D341Med (cell line): ENCODE measurements at places on chromosomes 1 and 21.

- no peak for DNase-seq
These were observed 48.2 kb downstream of the RHOU start for GRCh38 chr1:228783418-228784040.

GRCh38 chr1:41418857-41419583 lies 57.8 kb downstream of the FOXO6 start:
- no peak for DNase-seq

DNA sequence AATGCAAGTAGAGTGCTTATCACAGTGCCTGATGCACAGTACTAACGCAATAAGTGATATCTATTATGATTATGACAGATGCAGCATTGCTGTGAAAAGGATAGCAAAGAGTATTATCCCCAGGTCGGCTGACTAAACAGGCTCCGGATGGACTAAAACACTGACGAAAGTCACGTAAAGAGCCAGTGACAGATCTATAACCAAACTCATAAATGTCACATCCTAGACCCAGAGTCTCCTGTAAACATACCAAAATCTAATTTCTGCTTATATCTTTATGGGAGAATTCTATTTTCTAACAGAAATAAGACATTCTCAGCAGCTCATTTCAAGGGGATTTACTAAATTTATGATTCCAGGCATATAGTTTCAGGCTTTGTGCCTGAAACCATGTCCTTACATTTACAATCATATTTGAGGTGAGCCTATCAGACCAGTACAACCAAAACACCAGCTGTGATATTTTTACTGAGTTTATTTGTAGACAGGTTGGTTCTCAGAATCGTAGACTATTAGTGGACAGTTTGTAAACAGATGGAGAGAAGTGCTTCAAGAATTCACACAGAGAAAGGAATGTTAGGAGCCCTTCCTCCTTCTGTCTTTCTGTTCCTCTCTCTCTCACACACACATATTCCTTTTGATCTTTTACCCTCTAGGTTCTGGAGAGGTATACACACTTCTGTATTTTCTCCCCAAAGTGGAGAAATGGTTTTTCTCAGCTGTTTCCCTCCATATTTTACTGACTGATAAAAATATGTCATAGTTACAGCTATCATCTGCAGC lies 52.4 kb upstream of the WDR26 start:
- DNase-seq = no peak

- DNase-seq = no peak
These were observed 35.8 kb downstream of the SPEN start for GRCh38 chr1:15883326-15883725.

GRCh38 chr21:39976800-39977199 lies 109.6 kb downstream of the PCP4 start:
- no peak for DNase-seq

DNA sequence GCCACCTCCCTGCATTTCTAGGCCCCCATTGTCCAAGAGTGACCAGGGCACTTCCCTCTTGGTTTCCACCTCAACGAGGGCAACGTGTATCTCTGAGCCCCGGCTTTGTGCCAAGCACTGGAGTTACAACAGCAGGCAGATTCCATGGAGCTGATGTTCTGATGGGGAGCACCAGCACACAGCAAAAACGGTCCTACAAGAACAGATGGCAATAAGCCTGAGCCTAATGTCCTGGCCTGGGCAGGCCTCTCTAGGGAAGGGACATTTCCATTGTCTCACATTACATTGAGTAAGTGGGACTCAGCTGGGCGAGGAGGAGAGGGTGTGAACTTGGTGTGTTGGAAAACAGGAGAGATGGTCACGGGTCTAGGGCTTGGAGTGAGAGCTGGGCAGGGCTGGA lies 27.2 kb upstream of the NPPB start:
- DNase-seq = no peak

GRCh38 chr1:225004396-225004795 lies 74.9 kb downstream of the DNAH14 start:
- no peak for DNase-seq

GRCh38 chr21:45636459-45636858 lies 7.1 kb upstream of the PCBP3 start:
- no peak for DNase-seq

GRCh38 chr1:91744953-91745639 lies 140.9 kb downstream of the TGFBR3 start:
- DNase-seq = no peak

DNA sequence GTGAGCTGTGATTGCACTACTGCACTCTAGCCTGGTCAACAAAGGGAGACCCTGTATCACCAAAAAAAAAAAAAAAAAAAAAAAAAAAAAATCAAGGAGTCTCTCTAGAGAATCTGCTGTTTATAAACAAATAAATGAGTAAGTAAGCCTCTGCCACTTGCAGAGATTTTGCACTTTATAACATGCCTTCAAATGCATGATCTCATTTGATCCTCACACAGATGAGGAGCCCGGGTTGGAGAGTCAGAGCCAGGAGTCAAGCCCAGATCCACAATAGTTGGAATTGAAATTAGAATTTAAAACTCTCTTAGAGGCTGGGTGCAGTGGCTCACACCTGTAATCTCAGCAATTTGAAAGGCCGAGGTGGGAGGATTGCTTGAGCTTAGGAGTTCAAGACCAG lies 4.0 kb downstream of the PRELP start:
- no peak for DNase-seq

DNA sequence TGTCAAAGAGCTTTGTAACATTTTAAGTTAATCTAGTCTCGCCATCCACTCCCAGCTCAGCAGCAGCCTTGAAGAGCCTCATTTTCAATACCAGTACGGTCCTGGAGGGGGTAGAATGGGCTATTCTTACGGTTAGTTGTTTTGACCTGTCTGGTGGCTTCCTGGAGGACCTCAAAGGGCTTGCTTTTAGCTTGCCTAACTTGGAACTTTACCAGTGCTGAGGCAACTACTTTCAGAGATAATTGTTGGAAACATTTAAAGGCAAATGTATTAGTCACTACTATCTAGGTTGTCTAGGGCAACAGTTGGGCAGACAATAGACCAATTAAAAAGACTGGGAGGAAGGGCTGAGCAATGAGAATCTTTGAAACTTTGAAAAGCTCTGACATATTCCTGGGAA lies 56.0 kb downstream of the TTLL7 start:
- DNase-seq = no peak

- no peak for DNase-seq
These were observed 9.5 kb downstream of the MR1 start for GRCh38 chr1:181043025-181043888.

DNA sequence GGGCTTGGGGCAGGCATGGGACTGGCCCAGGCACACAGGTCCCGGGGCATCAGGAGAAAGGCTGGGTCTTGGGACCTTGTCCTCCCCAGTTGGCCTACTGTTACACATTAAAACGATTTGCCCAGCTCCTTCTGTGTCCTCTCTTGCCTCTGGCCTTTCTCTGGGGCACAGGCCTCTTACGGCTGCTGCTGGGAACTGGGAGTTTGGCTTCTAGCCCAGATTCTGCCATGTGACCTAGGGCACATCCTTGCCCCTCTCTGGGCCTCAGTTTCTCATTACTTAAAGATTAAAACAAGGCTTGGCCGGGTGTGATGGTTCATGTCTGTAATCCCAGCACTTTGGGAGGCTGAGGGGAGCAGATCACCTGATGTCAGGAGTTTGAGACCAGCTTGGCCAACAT lies 14.0 kb downstream of the KDF1 start:
- no peak for DNase-seq

DNA sequence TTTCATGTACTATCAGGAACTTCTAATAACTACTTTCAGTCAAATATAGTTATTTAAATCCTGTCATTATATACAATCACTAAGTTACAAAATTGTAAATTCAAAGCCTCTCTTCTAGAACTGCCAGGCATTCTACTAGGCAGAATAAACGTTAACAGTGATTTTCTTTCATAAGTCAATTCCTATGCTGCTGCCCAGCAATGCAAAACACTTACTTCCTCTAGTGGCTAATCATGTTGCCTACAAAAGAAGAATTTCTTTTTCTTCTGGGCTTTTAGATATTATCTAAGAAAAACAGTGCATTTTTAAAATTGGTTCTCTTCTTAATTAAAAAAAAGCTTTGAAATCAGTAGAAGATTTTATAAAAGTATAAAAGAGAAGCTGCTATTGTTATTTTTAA lies 509.8 kb upstream of the ADAMTS5 start:
- DNase-seq = no peak

DNA sequence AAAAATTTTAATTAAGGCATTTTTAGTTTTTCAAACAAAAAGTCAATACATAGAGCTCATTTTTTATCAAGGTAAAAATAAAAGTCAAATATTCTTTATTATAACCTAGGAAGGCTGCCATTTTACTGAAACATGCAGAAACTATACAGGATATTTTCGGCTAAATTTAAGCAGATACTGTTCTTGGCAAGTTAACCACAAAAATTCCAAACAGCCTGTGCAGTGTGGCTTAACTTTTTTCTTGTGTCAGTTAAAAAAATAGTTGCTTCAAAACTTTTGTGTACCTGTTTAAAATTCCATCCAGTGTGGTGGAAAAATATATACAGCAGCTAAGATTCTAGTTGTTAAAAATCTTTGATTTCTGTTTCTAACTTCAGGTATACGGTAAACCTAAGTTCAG lies 135.0 kb downstream of the ATP5PO start:
- no peak for DNase-seq

DNA sequence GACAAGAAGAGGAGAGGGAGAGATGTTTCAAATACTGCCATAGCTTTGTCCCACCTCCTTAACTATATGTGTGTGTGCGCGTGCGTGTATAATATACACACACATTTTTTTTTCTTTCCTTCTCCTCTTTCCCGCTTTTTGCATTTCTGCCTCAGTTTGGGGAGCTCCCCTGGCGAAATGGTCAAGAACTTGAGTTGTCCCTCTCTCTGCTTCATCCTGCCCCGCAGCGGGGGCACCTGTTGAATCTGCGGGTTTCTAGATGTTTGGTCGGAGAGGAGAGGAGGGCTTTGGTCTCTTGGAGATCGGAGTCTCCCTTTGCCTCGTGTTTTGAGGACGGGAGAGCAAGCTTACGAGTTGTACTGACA lies 504 bp downstream of the SCCPDH start:
- DNase-seq = peak; percentile 55

- no peak for DNase-seq
These were observed 61.8 kb downstream of the S1PR1 start for GRCh38 chr1:101298663-101299062.

- no peak for DNase-seq
These were observed 6.7 kb upstream of the PTPN14 start for GRCh38 chr1:214557952-214558735.

GRCh38 chr1:8870616-8871538 lies 7.6 kb downstream of the ENO1 start:
- no peak for DNase-seq

GRCh38 chr1:162248854-162249535 lies 127.7 kb downstream of the SPATA46 start:
- DNase-seq = no peak

GRCh38 chr1:174837386-174837785 lies 162.4 kb upstream of the CACYBP start:
- DNase-seq = no peak

DNA sequence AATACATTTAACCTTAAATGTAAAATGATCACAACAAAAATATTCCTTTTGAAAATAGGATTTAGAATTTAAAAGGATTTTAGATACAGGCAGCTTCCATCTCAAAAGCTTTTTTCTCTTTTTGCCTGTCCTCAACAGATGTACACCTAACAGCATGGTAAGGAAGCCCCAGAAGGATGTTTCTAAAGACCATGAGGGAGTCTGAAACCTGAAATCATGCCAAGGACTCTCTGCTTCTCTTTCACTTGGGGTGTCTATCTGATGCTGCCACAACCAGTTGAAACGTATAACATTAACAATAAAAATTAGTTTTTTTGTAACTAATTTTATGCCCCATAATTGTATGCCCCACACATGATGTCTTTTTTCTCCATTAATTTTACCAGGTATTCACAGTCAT lies 5.4 kb upstream of the ZNF281 start:
- DNase-seq = no peak

- DNase-seq = no peak
These were observed 34.6 kb upstream of the CD55 start for GRCh38 chr1:207286786-207287468.

DNA sequence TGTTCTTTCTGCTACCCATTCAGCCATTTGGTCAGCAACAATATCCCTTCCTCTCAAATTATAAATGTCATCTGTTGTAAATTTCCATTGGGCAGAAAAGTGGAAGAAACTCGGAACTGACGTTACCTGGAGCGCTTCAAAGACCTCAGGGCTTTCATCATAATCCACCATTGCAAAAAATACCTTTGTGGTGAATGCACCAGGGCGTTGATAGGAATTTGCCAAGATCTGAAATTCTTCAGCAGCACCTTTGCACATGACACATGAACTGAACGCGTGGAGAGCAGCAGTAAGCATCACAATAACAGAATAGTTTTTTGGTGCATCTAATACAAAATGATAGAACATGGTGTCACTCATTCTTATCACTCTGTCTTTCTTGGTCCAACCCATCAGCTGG lies 3.1 kb upstream of the TEKT2 start:
- no peak for DNase-seq

DNA sequence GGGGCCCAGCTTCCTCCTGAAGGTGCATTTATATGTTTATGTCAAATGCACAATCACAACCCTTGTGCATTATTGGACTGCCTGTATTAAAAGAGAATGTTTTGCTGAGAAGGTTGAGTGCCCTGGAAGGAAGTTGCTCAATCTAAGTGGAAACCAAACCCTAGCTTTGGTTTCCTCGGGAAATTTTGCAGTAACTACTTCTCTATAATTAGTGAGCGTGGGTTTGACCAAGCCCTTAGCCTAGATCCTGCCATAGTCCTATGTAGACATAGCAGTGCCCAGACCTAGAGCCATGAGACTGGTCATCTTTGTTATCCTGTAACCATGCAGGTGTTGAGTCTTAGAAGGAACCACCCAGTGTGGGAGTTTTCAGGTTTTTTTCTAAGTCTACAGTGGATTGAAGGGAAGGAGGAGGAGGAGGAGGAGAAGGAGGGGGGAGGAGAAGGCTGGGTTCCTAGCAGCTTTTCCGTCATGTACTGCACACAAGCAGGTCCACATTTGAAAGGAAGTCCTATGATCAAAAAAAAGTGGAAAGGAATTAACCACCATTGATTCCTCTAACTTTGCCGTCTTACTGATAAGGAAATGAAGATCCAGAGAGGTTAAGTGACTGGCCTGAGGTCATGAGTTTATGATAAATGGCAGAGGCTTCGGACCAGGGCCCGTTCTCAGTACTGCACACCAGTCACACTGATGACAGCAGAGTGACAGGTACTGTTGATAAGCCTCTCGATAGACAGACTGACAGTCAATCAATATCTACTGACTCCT lies 72.2 kb upstream of the LYST start:
- no peak for DNase-seq

- no peak for DNase-seq
These were observed 2.6 kb downstream of the IVNS1ABP start for GRCh38 chr1:185314411-185314810.

DNA sequence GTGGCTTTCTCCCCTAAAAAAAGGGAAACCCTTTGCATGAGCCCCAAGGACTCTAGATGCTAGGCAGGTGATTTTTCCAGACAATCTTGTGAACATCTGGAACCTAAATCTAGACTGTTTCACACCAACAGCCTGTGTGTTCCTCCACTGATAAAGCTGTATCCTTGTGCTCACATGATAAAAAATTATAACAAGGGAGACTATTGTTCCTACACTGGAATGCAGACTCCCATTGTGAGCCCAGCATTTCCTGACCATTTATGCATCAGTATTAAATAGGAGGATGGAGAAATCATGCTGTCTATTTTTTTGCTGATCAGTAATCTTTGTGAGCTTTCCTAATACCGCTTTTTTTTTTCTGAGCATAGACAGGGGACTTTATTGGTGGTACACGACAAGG lies 52.5 kb downstream of the ZNF697 start:
- no peak for DNase-seq
